Right forelimb (tissue), 1 donor: ENCODE measurements at places on chromosomes 12 and 14.

- DNase-seq, result no peak
Measured at GRCh38 chr12:93429852-93430251, 11.9 kb downstream of the UBE2N start.

DNA sequence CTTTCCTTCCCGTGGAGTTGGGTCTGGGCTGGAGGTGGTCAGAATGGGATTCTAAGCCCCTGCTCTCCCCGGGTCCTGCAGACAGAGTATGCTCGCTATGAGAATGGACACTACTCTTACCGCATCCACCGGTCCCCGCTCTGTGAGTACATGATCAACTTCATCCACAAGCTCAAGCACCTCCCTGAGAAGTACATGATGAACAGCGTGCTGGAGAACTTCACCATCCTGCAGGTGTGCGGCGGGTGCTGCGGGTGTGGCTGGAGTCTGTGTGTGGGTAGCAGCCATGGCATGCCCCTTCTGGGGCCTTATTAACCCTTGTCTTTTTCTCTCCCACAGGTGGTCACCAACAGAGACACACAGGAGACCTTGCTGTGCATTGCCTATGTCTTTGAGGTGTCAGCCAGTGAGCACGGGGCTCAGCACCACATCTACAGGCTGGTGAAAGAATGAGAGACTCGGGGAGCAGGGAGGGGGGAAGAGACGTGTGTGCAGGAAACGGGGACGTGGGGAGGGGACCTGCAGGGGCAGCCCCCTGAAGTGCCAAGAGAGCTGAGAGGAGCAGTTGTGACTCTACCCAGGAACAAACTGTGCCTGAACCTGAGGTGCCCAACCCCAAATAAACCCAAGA is 37.0 kb upstream of the TSPAN9 start:
- peak; percentile 13 for DNase-seq

DNA sequence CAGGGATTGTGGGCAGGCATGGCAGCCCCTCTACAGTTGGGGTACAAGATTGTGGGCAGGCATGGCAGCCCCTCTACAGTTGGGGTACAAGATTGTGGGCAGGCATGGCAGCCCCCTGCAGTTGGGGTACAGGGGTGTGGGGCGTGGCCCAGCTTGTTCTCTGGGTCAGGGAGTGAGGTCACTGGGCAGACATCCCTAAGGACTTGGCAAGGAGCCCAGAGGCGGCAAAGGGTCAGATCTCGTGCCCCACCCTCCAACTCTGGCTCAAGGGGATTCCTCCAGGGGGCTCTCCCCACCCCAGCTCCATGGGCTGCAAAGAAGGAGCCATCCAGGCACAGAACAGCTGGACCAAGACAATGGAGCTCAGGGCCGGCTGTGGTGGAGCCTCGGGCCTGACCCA is 25.8 kb upstream of the NUDT14 start:
- no peak for DNase-seq

DNA sequence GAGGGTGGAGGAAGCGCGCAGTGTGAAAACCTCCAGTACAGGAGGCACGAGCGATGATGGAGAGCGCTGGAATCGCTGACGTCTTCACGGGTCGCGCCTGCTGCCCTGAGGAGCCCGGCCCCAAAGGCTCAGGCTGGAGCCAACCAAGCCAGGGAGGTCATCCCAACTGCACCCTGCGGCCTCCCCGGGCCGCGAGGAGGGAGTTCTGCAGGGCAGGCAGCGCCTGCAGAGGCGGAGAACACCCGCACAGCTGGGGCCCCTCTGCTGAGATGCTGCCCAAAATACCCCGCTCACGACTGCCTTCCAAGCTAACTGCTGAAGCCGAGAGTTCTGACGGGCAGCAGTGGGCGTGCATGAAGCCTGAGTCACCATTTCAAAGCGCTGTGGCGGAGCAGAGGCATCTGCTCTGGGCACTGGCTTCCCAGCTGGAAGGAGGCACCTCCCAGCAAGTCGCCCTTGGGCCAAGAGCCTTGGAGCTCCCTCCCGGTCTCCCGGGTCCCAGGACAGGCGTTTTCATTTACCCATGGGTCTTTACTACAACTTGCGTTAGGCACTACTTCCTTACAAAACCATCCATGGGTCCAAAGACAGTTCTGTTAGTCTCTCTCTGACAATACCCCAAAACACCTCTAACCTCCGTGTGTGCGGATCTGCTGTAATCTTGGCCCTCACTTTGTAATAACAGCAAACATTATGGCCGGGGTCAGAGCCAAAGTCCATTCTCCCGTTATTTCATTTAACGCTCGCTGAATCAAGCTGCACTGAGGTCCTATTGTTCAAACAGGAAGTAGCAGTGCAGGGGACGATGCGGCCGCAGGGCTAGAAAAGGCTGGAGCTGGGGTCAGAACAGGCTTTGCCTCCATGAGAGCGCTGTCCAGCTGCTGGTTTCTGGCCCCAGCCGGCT is 60.1 kb upstream of the RIMBP2 start:
- peak; percentile 72 for DNase-seq

DNA sequence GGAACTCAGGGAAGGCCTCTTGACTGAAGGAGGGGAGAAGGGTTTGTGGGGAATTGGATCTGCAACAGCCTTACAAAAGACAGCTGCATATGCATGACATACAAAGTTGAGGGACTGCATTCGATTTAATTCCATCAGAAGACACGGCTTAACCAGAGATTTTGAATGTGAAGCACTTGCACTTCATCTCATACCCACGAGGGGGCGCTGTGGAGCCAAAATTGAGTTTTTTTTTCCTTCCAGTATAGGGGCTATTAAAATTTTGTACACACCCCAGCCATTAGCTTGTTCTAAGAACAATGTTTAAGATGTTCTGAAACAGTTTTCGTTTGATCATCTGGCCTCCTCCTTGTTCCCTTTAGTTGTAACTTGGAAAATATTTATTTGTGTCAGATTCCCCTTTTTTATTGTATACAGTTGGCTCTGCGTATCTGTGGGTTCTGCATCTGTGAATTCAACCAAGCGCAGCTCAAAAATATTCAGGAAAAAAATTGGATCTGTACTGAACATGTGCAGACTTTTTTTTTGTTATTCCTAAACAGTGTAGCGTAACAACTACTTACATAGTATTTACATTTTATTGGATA is 1.6 kb downstream of the SUDS3 start:
- peak; percentile 87 for DNase-seq

DNA sequence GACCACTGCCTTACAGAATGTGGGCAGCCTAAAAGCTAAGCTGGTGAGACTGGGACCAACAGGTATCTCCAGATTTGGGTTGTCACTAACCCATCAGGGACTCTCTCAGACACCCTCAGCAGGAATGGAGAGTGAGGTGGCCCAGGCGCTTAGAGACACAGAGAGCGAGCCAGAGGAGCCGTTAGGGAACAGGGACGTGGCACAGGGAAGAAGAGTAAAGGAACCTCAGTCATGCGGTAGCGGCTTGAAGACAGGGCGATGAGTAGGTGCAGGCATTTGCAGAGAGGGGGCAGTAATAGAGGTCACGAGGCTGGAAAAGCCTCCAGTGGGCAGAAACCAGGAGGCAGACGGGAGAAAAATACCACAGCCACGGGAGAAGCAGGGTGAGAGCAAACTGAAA is 158.0 kb upstream of the CCND2 start:
- no peak for DNase-seq

DNA sequence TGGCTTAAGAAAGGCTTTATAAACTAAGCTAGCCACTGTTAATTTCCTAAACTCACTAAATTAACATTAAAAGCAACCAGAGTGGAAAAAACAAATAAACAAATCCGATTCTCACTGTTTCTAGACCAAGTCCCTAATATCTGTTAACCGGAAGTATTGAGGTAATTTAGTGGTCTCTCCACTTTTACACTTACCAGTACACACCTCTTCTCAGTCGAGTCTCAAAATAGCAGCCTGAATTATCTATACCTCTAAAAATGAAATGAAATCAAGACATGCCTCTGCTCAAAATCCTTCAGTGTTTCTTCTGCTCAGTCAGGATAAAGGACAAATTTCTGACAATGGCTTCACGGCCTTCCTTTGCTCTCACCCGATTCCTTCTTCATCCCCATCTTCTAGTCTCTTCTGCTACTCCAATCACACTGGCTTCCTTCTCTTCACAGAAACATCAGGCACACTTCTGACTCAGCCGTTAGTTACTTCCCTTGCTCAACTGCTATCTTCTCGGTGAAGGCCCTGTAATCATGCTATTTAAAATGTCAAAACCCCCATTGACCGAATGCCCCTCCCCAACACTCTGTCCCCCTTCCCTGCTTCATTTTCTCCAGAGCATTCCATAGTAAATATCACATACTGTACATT is 161.3 kb downstream of the KITLG start:
- DNase-seq, result no peak

GRCh38 chr14:25622763-25623162 is 572.8 kb upstream of the STXBP6 start:
- DNase-seq, result no peak
